NCI-H1417 (cell line): ENCODE measurements at places on chromosomes 5 and 9.

DNA sequence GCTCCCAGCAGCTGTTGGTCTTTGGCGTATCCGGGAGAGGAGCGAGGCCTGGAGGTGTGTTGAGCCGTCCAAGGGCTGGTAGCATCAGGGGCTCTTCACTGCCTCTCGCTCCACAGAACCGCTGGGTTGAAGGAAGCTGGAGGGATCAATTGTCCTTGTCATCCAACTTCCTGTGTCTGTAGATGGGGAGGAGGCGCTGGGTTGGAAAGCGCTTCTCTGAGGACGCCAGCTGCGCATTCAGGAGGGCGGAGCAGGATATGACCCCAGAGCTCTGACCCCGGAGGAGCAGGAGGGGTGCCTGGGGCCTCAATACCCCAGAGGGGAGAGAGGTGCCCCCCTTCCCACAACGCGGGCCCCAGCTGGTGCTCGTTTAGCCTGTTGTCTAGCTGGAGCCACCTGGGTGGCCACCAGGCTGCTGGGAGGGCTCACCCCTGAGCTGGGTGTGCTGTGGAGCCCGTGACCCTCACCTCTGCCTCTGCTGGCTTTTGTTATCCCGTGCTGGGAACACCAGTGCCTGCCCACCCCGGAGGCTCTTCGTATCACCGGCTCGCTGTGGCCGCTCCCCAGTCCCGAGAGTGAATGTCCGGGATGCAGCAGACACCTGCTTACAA lies 2.0 kb upstream of the DBH start:
- peak; percentile 92 for DNase-seq

DNA sequence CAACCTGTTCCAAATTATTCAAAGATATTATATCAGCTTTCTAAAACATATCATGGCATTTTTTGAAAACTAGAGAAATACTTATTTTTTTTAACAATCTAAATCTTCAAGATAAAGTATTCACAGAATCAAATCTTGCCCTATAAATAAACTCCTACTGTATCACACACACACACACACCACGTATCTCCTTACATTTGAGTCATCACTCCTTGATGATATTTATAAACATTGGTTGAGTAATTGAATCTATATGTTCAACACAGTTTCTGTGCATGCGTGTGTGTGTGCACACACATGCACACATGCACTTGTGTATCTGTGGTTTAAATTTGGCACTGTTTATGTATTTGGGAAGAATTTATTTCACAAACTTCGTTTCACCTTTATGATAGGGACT lies 1716.4 kb downstream of the EFNA5 start:
- DNase-seq: no peak

DNA sequence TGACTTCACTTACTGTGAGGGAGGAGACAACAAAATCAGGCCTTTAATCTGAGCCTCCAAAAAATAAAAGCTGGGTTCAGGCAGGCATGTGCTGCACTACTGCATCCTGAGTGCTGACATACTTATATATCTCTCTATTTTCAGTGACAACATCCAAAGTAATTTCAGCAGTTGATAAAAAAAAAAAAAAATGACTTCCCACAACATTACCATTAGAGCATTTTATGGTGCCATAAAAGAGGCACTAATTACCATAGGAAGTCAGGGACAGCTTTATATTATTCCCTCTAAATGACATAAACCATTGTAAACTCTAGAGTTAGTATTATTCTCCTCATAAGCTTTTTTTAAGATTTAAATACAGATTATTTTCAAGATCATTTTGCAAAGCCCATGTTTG lies 346.1 kb downstream of the SLCO4C1 start:
- peak; percentile 1 for DNase-seq

- DNase-seq: no peak
Measured at GRCh38 chr9:23672151-23672550, 153.9 kb downstream of the ELAVL2 start.

- no peak for DNase-seq
Measured at GRCh38 chr9:3980771-3981170, 319.1 kb downstream of the GLIS3 start.

- peak; percentile 27 for DNase-seq
Measured at GRCh38 chr5:96663608-96664007, 1.4 kb downstream of the CAST start.

DNA sequence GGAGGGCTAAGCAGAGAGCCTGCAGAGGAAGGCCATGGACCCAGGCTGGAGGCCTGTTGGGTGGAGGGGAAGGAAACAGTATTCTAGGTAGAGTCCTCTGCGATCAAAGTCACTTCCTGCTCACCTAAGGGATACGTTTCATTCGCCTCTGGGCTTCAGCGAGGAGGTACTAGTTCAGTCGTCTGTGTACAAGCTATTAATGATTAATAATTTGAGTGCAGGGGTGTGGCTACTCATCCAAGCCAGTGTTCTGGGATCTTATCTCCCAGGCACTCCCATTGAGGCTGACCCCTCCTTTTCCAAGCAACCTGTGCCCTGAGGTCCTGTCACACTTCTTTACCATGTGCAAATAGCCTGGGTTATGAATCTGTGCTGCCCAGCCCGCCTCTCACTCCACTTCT lies 25.2 kb downstream of the RALGPS1 start:
- DNase-seq: no peak

DNA sequence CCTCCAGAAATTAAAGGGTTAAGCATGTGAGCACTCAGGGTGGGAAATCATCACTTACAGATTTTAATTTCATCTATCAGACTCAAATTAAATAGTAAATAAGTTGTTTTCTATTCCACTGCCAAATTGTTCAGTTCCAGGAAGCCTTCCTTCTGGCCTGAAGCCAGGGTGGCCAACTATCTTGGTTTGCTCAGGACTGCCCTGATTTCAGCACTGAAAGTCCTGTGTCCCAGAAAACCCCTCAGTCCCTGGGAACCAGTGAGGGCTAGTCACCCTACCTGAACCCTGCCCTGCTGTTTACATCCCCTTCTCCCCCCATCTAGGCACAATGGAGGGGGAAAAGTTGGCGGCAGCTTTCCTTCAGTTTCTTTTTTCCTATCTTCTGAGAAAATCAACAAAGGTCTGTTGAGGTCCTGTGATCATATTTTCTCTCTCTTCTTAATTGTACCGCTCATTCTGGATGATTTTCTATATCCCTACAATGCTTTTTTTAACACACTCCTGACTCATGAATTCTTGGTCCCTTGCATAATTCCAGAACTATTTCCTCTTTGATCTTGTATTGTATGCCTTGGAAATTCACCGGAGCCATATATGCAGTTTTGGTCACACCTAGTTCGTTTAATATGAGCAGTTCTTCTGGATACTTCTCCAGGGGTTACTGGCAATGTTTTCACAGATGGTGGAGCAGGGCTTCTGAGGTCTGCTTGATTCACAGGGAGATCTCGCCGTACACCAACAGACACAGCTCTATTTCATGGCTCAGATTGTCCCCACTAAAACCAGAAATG lies 103.8 kb downstream of the MAP1B start:
- DNase-seq: no peak

- DNase-seq: no peak
Measured at GRCh38 chr5:135568246-135568645, 10.5 kb downstream of the CXCL14 start.

DNA sequence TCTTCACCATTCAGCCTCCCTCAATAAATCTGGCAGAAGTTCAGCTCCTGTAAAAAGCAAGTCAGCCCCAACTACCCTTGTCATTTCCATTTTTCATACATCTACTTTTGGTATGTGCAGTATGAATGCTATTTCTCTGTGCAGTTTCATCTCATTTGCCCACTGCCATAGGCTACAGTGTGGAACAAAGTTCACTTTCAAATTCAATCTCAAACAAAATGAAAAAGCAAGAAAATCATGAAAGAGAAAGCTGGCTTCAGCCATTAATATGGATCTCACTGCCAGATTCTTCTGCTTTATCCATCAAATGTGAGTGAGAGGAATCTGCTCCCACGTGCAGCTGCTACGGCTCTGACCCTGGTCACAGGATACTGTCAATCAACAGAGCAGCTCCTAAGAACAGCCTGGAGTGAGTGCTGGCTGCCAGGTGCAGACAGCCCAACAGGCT lies 494.2 kb downstream of the ZNF608 start:
- DNase-seq: peak; percentile 26

DNA sequence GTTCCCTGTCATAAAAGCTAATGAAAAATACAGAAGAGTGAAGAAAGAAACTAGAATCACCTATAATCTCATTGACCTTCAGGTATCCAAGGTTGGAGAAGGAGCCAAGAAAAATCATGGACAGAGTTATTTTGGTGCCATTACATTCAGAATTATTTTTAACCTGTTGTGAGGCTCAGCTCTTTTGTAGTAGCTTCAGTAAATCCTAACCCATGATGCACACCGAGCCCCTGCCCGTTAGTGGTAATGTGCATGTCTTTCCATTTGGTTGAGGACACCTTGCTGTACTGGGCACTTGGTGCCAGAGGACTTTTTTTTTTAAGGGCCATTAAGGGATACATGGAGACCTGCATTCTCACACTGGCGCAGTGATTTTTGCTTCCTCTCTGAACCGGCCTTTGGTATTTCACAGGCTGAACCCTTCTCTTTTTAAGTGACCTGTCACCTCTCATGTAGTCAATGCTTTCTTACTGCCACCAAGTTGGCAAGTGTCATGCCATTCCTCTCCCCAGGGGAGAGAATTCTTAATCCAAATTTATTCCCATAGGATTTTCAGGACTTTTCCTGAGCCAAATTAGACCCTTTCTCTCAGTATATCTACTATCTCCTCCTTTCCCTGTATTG lies 125.6 kb downstream of the SMARCA2 start:
- DNase-seq: no peak

- no peak for DNase-seq
Measured at GRCh38 chr5:73592551-73592950, 27.0 kb downstream of the UTP15 start.

DNA sequence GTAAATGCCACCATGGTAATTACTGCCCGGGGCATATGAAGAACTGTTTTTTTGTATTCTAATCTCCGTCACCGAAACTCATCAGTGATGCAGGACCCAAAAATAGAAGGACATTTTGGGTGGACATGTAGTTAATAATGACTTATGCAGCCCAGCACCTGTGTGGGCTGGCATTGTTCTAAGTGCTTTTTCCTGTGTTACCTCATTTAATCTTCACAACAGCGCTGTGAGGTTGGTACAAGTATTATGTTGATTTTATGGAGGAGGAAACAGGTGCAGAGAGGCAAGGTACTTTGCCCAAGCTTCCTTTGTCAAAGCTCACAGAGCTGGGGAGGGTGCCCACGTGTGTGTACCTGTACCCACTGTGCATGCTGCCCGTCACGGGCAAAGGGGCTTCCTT lies 58.4 kb downstream of the DAPK1 start:
- peak; percentile 71 for DNase-seq

DNA sequence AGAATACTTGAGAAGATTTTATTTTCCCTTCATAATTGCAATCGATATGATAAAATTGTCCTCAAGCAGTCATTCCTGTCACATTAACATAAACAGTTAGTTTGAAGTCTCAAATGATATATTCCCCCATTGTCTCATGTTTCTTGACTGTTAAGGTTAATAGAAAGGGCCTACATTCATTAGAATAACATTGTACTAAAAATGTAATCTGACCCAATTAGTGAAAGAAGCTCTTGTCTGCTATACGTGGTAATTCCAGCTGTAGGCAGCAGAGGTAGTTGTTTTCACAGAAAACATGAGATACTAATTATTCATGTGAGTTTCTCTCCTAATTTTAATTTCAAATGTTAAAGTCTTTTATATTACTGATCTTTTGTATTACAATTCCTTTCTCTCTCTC lies 25.9 kb upstream of the AP3B1 start:
- peak; percentile 72 for DNase-seq
